ENCODE measurements at places on chromosomes 2 and 18. TPM values are rescaled to one million over a fixed set of nuclear protein-coding genes. Genes with fewer than 3 reads are reported as not detected.

KIF5C gene
- 58.1 TPM for total RNA-seq

DNA sequence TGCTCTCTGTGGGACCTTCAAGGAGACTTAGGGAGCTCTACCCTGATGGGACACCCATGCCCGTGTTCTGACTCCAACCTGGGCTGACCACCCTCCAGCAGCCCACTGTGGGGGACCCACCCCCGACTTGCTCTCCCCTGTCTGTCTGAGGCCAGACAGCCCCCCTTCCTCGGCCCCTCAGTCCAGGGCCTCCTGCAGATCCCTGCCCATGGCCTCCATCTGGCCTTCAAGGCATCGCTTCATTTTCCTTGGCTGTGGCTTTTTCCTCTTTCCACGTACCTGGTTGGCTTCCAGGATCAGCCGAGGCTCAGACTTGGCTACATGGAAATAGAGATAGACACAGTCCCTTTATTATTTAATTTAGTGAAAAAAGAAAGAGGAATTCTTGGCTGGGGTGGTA lies 290.0 kb downstream of the CYP26B1 start:
- no peaks in the 10 kb centered on the region for H3K27me3 ChIP-seq
- H3K4me3 ChIP-seq, result no peak overlapping the region
- no peaks in the 10 kb centered on the region for H3K4me1 ChIP-seq
- no peak overlapping the region for H3K27ac ChIP-seq
- DNase-seq, result no peak

GRCh38 chr2:133063775-133064174 lies 393.8 kb upstream of the LYPD1 start:
- no peak overlapping the region for H3K4me3 ChIP-seq
- no peak overlapping the region for H3K27ac ChIP-seq
- peak; percentile 36 for DNase-seq
- H3K27me3 ChIP-seq, result no peaks in the 10 kb centered on the region
- no peaks in the 10 kb centered on the region for H3K36me3 ChIP-seq

GRCh38 chr2:47437287-47437686 lies 34.3 kb downstream of the MSH2 start:
- peaks cover 3% of the 10 kb centered on the region for H3K36me3 ChIP-seq
- H3K4me3 ChIP-seq, result no peak overlapping the region
- no peak overlapping the region for H3K27ac ChIP-seq
- H3K27me3 ChIP-seq, result no peaks in the 10 kb centered on the region

DNA sequence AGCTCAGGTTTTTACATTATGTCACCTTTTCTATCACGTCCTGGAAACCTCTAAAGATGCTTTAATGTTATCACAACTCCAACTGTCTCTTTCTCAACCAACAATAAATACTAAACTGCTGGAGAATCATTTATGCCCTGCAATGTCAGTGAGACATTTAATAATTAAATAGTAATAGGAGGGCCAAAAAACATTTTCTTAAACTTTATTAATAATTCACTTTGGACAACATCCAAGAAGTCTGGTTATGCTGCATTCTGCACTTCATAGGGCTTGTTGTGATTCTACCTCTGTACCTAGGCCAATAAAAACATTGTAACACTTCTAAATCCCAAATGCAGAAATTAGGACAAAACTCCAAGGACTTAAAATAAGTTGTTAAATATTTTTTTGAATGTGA lies 420.4 kb upstream of the LRRTM1 start:
- no peaks in the 10 kb centered on the region for H3K4me1 ChIP-seq
- no peaks in the 10 kb centered on the region for H3K36me3 ChIP-seq
- no peak overlapping the region for H3K4me3 ChIP-seq
- no peak overlapping the region for H3K27ac ChIP-seq
- no peak for DNase-seq
- no peaks in the 10 kb centered on the region for H3K27me3 ChIP-seq

DNA sequence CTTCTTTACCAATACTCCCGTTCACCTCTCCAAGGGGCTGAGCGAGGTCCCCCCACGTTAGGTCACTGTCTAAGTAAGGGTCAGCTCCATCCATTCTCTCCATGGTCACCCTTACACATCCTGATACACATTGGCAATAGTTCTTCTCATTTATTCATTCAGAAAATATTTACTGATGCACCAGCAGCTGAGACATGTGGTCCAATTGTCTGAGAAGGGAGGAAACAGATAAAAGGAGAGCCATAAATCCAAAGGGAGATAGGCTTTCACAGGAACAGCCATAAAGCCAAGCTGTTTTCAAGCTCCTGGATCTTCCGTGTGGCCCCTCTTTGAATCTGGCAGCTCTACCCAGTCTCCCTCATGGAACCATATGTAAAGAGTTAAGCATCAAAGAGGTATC lies 121.2 kb downstream of the TXNL1 start:
- DNase-seq, result no peak
- no peaks in the 10 kb centered on the region for H3K27me3 ChIP-seq
- H3K4me3 ChIP-seq, result no peak overlapping the region
- no peaks in the 10 kb centered on the region for H3K4me1 ChIP-seq
- H3K36me3 ChIP-seq, result no peaks in the 10 kb centered on the region
- H3K27ac ChIP-seq, result no peak overlapping the region

All from H1 (cell line).